ENCODE measurements at places on chromosomes 11 and 22.

DNA sequence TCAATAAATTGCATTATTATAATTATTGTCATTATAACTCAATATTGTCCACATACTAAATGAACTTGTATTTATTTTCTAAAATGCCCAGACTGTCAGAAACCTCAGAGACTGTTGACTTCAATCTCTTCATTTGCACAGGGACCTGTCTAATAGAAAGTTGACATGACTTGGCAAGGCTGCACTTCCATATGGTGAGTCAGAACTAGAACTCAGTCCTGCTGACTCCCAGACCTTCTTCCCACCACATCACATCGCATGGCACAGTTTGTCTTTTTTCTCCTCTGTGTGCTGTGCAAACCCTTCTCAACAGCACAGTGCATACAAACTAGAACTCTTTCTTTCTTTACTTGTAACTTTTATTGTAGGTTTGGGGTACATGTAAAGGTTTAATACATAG, 215.1 kb upstream of the BLID start:
- no peak for DNase-seq

GRCh38 chr11:75308986-75309385, 42.5 kb downstream of the ARRB1 start:
- no peak for DNase-seq

DNA sequence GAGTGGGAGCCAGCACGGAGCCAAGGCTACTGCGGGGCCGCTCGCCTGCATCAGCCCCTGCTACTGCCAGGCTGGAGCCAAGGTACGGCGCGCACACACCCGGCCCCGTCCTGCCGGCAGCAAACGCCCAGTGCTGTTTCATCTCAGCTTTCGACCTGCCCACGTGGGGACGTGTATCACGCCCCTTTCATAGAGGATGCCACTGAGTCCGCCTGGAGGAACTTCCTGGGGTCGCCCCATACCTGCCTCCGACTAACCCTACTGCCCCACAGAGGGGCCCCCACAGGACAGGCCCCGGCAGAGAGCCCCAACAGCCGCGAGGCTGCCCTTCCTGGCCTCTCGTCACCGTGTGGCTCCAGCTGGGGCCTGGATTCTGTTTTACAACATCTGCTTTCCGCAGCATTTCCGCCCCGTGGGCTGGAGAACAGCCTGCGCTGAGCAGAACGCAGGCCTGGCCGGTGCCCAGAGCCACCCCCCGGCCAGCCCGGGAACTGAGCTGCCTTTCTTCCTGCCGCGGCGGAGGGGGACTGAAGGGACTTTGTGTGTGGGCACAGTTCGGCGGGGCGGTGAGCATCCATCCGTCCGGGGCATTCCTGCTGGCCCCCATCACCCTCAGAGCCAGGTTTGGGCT, 22.9 kb upstream of the ARHGAP8 start:
- DNase-seq, result no peak

GRCh38 chr11:129266536-129266935, 74.4 kb upstream of the ARHGAP32 start:
- no peak for DNase-seq

- no peak for DNase-seq
These were observed 60.7 kb upstream of the CCDC89 start for GRCh38 chr11:85746670-85747069.

DNA sequence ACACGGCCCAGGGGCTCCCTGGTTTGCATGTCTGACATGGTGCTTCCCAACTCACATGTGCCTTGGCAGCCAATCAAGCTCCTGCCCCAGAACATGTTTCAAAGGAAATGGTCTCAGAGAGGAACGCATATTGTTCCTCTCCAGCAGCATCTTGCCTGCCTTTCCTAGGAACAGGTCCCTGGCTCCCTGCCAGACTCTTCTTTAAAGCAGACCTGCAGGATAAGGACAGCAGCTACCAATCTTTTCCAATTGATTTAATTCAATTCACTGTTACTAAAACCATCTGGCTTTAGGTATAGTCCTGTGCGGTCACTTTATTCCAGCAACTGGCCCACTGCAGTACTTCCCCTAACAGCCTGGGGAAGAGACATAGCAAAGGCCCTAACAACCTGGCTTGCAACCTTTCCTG, 79.9 kb downstream of the AMBRA1 start:
- DNase-seq, result no peak

- DNase-seq, result peak; percentile 63
These were observed 4.1 kb upstream of the MAPK11 start for GRCh38 chr22:50274311-50274710.

Measured in activated CD4-positive, alpha-beta T cell treated with anti-CD3 and anti-CD28 coated beads, Interleukin-2, Interleukin-6, amounts not matched to agents 100 ng/mL and 50 ng/mL, durations not matched to agents 16 hours and 8 hours (primary cell).